ENCODE measurements at places on chromosomes 16 and 17.

GRCh38 chr17:73292031-73292531 lies 19.7 kb downstream of the CDC42EP4 start:
- DNase-seq: no peak

- peak; percentile 85 for DNase-seq
Observed at GRCh38 chr17:45160447-45161287, 1.0 kb upstream of the HEXIM2 start.

GRCh38 chr16:4840984-4841383 lies 6.1 kb downstream of the GLYR1 start:
- DNase-seq: no peak

DNA sequence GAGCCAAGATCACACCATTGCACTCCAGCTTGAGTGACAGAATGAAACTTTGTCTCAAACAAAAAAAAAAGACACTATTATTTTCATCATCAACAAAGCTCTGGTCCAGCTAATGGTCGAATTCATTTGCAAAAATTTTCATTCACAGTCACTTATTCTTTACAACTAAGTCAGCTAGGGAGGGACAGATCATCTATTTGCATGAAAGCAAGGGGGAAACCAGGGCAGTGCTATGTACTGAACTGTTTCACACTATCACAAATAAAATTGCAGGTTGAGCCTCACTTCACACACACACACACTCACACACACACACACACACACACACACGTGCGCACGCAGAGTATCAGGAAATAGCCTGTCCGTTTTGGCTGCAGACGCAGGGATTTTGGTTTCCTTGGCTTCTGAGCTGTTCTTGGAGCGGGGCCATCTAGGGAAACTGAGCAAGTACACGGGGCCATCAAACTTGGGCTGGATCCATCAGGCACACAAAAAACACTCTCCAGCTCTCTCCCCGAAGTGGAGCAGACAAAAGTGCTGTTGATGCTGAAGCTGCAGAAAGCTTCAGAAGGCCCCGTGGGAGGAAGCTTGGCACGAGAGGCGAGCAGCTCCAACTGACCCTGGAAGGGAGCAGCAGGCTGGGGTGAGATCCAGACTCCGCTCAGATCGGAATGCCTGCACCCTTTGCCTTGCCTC lies 44.3 kb upstream of the HELZ start:
- DNase-seq: no peak

DNA sequence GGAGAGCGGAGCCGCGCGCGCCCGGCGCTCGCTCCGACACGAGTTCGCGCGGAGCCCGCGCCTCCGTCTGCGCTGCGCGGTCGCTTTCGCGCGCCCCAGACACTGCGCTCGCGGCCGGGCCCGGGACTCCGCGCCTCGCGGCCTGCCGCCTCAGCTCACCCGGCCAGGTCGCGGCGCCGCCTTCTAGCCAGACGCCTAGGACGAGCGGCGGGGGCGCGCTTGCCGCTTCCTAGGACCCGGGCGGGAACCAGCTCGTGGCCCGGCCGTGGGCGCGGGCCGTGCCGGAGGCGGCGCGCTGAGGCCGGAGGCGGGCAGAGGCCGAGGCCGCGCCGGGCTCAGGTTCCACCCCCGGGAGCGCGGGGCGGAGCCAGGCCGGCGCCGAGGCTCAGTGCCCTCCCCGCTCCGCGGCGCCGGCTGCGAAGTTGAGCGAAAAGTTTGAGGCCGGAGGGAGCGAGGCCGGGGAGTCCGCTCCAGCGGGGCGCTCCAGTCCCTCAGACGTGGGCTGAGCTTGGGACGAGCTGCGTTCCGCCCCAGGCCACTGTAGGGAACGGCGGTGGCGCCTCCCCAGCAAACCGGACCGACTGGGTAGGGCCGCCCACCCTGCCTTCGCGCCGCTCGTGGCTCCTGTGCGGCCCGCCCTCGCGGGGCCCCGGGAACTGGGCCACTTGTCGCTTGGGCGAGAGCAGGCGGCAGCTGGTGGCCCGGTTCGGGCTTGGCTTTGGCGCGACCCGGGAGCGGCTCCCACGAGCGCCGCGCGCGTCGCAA lies at the start of gene SPHK1:
TSS of gene SPHK1 (plus strand) at position 388 of the 765 bp plus-strand sequence. CDS start 1,036 bp downstream, outside the sequence.
- DNase-seq: peak; percentile 75

DNA sequence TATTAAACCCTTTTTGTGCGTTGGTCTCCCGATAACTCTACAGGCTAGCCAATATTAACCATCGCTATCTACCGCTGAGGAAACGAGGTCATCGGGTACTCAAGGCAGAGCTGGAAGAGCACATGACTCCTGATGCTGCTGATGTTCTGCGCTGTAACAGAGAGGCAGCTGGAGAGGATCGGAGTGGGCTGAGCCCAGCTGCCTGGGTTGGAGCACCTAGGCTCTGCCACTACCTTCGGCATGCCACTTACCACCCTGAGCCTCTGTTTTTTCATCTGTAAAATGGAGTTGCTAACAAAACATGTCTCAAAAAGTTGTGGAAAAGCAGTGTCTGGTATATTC lies 432 bp upstream of the SLC46A1 start:
- DNase-seq: no peak

DNA sequence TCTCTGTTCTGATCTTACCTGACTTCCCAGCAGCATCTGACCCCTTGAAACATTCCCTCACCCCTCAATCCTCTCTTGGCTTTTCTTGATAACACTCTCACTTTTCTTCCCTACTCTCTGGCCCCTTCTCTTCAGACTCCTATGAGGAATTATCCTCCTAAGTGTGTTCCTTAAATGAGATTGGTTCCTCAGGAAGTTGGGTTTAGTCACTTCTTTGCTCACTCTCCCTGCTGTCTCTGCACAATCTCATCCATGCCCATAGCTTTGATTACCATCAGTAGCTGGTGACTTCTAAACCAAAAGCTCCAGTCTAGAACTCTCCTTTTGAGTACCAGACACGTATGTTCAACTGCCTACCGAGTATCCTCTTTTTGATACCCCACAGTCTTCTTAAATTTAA lies 13.0 kb downstream of the MED24 start:
- DNase-seq: no peak

GRCh38 chr16:50153596-50154419 lies 702 bp downstream of the TENT4B start:
- DNase-seq: no peak

- DNase-seq: no peak
Observed at GRCh38 chr16:17409894-17410293, 60.9 kb downstream of the XYLT1 start.

DNA sequence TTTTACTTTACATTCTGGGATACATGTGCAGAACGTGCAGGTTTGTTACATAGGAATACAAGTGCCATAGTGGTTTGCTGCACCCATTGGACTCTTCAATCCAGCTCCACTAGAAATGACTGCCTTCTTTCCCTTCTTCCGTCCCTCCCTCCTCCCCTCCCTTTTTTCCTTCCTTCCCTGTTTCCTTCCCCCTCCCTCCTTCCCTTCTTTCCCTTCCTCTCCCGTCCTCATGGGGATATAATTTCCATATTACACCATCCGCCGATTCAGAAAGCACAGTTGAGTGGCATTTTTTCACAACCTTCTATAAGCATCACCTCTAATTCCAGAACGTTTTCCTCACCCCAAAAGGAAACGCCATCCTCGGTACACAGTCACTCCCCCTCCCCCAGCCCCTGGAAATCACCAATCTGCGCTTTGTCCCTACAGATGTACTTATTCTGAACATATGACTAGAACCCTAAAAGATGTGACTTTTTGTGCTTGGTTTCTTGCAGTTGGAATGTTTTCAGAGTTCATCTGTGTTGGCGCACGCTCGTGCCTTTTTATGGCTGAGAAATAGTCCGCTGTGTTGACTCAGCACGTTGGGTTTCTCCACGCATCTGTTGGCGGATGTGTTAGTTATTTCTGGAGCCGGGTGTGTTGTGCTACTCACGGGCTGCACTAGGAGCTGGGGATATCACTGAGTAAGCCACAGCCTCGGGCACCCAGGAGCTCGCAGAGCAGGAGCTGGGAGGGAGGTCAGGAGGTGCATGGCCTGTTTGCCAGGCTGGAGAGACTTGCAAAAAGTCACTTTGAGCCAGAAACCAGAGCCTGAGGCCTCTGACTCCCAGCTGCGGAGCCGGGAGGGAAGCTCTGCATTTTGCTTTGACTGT lies 336.4 kb downstream of the SEC14L1 start:
- no peak for DNase-seq

GRCh38 chr16:477301-478157 lies 50.0 kb upstream of the CAPN15 start:
- no peak for DNase-seq

GRCh38 chr17:74210191-74211140 lies 2.9 kb upstream of the TTYH2 start:
- peak; percentile 37 for DNase-seq

DNA sequence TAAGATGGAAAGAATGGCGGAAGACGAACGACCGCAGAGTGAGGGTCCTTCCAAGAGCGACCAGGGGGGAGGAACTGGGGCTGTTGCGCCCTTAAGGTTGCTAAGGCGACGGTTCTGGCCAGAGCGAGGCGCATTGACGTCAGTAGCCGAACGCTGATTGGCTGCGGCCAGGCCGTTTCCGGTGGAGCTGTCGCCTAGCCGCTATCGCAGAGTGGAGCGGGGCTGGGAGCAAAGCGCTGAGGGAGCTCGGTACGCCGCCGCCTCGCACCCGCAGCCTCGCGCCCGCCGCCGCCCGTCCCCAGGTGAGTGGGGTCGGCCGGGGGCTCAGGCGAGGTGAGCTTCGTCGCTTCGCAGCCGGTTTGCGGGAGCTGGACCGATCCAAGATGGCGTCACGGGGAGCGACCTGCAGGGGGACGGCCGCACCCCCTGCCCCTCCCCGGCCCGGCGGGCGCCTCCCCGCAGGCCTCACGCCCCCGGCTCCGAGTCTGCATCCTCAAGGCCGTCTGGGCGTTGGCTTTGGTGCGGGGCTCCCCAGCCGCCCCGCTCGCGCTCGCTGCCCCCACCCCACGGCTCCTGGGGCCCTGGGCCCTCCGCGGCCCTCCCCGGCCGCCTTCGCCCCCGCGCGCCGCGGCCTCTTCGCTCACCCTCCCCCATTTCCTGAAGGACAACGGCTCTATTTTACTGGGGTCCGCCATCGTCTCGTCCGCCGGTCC lies at the start of gene PRKAR1A:
TSS of gene PRKAR1A (plus strand) at position 184 of the 713 bp plus-strand sequence. CDS start 2,970 bp downstream, outside the sequence.
- DNase-seq: peak; percentile 92

DNA sequence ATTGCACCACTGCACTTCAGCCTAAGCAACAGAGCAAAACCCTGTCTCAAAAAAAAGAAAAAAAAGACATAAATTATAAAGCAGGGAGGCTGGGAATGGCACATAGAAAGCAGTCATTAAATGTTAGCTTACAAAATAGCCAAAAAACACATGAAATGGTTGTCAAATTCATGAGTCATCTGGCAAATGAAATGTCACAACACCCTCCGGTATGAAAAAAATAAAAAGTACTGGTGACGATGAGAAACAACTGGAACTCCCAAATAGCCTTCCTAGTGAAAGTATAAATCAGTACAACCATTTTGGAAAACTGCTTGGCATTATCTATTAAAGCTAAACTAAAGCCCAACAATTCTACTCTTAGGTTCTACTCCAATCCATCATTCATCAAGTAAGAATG lies 3.5 kb upstream of the KATNB1 start:
- no peak for DNase-seq

GRCh38 chr17:17824119-17824782 lies 12.5 kb downstream of the SREBF1 start:
- no peak for DNase-seq

- no peak for DNase-seq
Observed at GRCh38 chr16:66842765-66843164, 1.4 kb upstream of the CA7 start.

GRCh38 chr16:28821874-28822519 lies 802 bp upstream of the ATXN2L start:
- no peak for DNase-seq

GRCh38 chr17:78125138-78125913 lies 3.2 kb downstream of the TMC6 start:
- no peak for DNase-seq

DNA sequence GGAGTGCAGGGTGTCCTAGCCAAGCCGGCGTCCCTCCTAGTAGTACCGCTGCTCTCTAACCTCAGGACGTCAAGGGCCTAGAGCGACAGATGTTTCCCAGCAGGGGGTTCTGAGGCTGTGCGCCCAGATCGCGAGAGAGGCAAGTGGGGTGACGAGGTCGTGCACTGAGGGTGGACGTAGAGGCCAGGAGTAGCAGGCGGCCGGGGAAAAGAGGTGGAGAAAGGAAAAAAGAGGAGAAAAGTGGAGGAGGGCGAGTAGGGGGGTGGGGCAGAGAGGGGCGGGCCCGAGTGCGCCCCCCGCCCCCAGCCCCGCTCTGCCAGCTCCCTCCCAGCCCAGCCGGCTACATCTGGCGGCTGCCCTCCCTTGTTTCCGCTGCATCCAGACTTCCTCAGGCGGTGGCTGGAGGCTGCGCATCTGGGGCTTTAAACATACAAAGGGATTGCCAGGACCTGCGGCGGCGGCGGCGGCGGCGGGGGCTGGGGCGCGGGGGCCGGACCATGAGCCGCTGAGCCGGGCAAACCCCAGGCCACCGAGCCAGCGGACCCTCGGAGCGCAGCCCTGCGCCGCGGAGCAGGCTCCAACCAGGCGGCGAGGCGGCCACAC lies at the start of gene MMP2:
TSS of gene MMP2 (plus strand) at position 372 of the 603 bp plus-strand sequence. CDS start 282 bp downstream, outside the sequence.
- peak; percentile 69 for DNase-seq

DNA sequence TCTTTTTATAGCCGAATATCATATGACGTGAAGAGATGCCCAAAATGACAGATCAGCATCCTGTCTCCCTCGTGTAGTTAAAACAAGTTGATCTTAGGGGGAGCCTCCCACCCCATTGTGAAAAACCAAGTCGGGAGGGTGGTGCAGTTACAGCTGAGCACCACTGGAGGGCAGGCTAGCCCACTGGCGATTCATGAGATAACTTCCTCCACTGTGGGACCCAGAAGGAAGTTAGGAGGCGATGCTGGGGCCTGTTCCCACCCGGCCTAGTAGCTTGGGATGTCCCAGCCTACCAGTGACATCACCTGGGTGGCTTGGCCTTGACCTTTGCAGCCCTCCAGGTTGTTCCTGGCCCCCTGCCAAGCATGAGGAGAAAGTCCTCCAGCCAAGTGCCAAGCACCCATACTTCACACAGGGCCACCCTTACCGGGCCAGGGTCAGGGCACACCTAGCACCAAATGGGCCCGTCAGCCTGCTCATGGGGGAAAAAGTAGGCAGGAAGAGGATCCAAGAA lies 8.1 kb upstream of the CPNE2 start:
- DNase-seq: peak; percentile 76

GRCh38 chr16:8776129-8776584 lies 21.3 kb downstream of the TMEM186 start:
- no peak for DNase-seq

DNA sequence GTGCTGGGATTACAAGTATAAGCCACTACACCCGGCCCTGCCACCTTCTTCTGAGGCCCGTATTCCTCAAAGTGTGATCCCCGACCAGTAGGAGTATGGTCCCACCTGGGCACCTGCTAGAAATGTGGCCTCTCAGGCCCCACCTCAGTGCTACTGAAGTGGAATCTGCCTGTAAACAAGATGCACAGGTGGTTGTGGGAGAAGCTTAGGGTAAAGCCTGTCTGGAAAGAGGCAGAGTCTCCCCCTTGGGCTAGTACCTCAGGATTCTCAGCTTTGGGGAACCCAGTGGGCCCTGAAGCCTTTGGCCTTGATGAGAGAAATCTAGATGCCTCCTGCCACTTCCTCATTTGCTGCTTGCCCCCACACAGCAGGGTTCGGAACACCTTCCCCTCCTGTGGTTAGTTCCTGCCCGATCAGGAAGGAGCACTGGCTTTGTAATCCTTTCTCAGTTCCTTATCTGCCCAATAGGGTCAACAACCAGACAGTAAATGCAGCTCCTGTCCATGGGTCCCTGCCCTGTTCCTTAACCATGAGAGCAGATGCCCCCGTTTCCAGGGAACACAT lies 25.2 kb downstream of the TK2 start:
- no peak for DNase-seq

Measured in neuronal stem cell (in vitro differentiated cells).